ENCODE measurements at places on chromosomes 1 and 21.

- peak; percentile 68 for DNase-seq
Observed at GRCh38 chr21:31874812-31875212, 2.0 kb downstream of the HUNK start.

GRCh38 chr1:21869620-21870121 lies 57.6 kb downstream of the LDLRAD2 start:
- DNase-seq = no peak

GRCh38 chr1:160978510-160978927 lies 23.9 kb upstream of the ITLN2 start:
- no peak for DNase-seq

DNA sequence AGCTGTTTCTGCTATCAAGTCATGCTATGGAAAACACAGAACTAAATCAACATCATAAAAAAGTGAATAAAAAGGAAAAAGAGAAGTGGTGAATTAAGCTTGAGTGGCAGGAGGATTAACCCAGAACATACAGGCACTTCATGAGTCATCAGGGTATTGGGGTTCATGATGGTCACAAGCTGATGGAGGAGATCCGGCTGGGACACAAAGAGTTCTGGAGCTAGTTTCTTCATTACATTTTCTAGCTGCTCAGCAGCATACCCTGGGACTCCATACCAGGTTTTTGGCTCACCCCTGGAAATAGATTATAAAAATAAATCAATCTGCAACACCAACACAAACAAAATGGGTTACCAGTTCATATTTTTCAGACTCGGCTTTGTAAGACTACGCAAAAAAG lies 42.5 kb upstream of the SYT2 start:
- no peak for DNase-seq

DNA sequence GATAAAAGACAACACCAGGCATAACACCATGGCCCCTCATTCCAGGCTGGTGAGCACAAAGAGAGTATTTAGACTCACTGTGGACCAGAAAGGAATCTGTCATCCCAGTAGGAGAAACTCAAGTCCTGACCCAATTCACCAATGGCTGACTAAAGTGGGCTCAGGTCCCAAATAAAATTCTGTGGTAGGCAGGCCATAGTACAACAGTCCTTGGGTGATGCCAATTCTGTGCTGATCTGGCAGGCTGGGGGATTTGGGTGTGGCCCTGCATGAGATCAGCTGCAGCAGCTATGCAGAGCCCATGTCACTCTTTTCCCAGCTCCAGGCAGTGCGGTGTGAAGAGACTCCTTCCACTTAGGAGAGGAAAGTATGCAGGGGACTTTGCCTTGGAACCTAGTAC lies 245.1 kb downstream of the LBR start:
- DNase-seq = no peak

GRCh38 chr1:93143136-93143535 lies 37.1 kb downstream of the TMED5 start:
- DNase-seq = no peak

GRCh38 chr1:167799747-167800146 lies 78.0 kb downstream of the MPZL1 start:
- DNase-seq = no peak

- DNase-seq = no peak
Observed at GRCh38 chr1:101484689-101485338, 248.0 kb downstream of the S1PR1 start.

- no peak for DNase-seq
Observed at GRCh38 chr1:232457595-232457994, 172.3 kb downstream of the SIPA1L2 start.

DNA sequence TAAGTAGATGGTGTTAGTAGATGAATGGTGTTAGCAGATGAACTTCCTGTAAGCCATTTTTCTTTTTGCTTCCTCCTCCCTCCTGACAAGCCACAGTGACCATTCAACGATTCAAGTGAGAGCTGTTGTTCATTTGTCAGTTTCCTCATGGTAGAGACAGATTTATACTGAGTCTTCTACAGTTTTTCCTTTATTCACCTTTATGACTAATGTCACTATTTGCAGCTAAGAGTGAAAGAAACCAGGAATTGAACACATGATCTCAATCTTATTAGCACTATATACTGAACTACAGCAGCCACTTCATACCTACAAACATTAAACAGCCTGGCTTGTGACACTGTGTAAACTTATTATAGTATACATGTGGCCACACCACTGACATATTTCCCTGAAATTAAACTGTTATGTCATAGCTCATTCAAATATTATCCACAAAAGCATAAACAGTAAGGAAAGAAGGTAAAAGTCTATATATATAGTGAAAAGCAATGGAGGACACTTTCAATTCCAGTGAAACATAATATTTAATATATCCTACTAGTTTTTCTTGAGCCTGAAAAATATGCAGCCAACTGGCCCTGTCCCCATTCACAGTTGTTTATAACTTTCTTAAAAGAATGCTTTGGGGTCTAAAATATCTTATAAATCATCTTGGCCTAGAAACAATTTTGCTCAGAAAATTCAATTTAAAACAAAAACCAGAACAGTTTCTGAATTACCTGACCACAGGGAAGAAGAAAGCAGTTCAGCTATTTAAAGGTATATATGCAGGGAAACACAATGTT lies 566.9 kb upstream of the ZRANB2 start:
- DNase-seq = no peak

GRCh38 chr1:230101556-230101955 lies 34.5 kb downstream of the GALNT2 start:
- no peak for DNase-seq

DNA sequence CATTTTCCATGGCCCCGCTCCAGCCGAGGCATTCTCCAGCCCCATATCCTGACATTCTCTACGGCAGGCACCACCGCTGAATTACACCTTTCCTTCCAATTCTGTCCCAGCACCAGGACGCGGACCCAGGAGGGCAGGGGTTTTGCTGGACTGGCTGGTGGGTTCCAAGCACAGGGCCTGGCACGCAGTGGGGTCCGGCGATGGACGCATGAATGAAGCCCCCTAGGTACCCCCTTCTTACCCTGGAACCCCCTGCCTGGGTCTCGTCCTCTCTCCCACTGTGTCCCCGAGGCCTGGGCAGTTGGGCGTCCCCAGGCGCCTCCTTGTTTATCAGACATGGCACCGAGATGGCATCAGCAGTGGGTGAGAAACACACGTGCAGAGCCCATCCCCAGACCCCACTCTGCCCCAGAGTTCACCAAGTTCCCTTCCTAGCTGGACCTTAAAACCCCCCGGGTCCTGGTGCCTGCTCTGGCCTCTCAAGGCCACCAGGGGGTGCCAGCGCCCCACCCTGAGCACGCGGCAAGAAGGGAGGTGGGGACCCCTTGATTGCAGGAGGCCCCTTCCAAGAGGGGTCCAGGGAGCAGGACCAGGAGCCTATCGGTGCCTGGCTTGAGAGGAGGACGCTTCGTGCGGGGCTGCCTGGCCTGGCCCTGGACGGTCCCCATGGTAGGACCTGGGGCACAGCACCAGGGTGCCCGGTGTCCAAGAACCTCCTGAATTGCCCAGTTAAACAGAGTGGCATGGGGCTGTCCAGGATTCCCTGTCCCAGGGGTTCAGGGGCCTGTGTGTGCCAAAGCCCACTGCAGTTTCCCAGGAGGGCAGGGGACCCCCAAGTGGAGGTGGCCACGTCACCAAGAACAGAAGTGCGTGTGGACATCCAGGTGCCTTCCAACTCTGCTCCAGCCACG lies 46.1 kb downstream of the MEGF6 start:
- DNase-seq = peak; percentile 75

DNA sequence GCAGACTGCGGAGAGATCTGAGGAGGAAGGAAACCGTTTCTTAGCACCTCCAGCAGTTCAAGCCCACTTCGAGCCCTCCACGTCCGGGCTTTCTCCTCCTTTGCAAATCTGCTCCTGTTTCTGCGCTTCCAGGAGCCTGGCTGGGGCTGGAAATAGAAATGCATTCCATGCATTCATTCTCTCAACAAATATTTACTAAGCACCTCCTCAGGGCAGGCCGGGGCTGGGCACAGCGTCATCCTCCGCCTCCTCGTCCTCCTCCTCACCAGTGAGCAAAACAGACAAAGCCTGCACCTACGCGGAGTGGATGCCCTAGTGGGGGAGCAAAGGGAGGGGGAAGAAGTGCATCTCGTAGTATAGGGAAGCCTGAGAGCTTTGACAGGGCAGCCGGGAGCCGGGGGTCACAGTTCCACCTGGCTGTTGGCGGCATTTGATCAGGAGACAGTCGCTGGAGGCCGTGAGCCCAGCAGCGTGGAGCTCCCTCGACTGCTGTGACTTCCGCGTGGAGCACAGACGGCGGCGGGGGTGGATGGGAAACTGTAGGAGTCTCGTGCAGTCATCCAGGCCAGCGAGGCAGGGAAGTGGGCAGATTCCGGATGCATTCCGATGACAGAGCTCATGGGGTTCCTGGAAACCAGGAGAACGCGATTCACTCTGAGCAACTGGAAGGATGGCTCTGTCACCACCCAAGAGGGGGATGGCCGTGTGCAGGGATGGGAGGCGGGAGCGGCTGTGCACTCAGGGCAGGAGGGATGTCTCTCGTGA lies 93.5 kb downstream of the SIK1 start:
- DNase-seq = peak; percentile 75

DNA sequence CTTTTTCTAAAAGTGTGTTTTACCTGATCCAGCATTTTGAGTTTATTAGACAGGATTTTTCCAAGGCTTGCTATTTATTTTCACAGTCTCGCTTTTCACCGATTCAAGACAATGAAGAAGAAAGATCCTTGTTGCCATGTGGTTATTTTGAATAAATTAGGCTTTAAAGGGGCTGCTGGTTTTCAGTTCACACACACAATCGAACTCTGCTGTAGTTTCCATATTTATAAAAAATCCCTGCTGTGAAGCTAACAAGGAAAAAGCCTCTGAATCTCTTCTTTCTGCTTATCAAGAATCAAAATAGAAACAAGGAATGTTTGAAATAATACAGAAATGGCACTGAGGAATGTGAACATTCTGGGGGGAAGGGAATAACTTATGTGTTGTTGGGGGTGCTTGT lies 102.5 kb upstream of the KAZN start:
- DNase-seq = no peak

DNA sequence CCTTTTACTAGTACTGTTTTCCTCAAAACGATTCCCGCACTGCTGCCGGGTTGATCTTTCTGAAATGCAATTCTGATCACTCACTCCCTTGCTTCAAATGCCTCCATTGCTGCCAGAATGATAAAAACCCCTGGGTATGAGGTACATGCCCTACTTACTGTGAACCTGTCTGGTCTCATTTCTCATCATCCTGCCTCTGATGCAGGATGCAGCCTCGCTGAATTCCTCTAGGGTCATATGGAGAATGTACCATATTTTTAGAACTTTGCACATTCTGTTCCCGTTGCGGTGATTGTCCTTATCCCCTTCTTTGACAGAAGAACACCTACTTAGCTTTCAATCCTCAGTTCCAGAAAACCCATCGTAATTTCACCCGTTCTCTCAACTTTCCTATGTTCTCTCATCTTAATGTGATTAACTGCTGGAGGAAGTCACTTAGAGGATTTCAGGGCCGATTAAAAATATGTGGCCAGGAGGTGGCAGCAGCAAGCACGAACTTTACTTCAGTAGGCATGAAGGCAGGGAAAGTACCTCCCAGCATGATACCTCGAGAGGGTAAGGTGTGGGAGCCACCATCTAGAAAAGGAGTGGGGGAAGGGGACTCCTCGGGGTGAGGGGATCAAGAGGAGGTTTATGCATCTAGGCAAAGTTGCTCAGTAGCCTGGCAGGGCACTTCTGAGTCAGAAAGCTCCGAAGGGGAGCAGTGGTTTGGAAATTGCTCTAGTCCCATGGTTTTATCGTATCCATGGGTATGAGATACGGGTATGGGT lies 361.5 kb upstream of the ZP4 start:
- peak; percentile 61 for DNase-seq

DNA sequence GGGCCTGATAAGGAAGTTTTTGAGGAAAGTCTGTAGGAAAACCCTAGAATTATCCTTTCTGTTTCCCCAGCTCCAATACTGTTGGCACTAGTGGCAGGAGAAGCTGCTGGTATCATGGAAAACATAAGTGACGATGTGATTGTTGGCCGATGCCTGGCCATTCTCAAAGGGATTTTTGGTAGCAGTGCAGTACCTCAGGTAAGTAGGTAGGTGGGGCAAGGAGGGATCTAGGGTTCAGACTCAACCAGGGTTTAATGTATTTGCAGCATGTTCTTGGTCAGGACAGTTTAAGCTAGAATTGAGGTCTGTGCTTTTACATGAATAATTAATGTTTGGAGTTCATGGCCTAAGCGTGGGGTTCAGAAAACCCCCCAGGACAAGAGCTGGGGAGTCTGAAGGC lies 62.1 kb downstream of the KDM1A start:
- no peak for DNase-seq

GRCh38 chr1:178875936-178876335 lies 5.1 kb upstream of the ANGPTL1 start:
- no peak for DNase-seq

- no peak for DNase-seq
Observed at GRCh38 chr1:41280202-41281032, 38.3 kb upstream of the SCMH1 start.

Data from ecto neural progenitor cell (in vitro differentiated cells).